ENCODE measurements at places on chromosomes 11 and 22. TPM values are rescaled to one million over a fixed set of nuclear protein-coding genes. Genes with fewer than 3 reads are reported as not detected.

Gene STT3A
- total RNA-seq = 146 TPM

GRCh38 chr22:50620593-50621355 lies 7.2 kb downstream of the ARSA start:
- no peak for DNase-seq

DNA sequence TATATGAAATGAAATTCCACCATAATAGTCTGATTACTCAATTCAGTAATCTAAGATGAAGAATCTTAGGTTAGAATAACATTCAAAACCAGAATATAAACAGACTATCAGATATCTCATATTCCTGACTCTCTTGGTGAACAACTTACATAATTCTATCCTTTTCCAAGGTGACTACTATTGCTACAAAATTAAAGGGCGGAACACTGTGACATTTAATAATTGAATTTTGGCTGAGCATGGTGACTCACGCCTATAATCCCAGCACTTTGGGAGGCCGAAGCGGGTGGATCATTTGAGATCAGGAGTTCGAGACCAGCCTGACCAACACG lies 34.4 kb downstream of the RDX start:
- DNase-seq = no peak

DNA sequence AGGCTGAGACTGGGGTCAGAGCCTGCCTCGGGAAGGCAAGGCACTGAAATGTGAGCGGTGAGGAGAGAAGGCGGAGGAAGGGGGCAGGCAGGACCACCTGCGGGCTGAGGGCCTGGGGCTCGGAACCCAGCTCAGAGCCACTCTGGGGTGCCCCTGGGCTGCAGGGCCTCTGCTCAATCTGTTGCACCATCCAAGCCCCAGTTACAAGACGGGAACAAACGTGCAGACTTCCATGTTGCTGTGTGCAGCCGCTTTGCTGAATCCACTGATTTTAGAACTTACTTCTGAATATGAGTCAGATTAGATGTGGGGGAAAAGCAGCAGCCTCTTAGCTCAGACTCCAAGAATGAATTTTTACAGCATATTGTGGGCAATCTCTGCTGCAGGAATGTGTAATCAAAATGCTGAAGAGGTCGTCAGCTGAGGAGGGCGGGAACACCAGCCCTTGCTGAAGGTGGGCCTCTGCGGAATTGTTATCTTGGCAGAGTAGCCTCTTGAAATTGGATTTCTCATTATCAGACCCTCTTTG lies 21.6 kb downstream of the PARVG start:
- no peak for DNase-seq

All from mesothelial cell of epicardium (in vitro differentiated cells).